Amygdala (tissue), 56 donors: ENCODE measurements at places on chromosomes 11 and 22.

- no peak for DNase-seq
Observed at GRCh38 chr11:15730263-15730994, 615.7 kb downstream of the INSC start.

DNA sequence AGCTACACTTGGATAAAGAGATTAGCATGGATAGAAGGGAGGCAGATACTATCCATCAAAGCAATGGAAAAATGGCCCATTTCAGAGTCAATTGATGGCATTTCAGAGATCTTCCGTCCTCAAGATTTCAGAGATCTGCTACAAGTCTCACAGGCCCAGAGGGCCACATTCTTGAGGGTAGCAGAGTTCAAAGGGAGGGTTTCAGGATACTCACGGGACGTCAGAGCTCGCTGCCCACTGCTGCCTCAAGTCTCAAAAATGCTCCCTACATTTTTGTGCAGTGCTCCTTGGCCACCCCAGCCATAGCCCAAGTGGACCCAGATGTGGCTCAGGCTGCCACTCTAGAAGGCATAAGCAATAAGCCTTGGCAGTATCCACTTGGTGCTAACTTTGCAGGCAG is 24.9 kb downstream of the RTL6 start:
- DNase-seq: no peak

DNA sequence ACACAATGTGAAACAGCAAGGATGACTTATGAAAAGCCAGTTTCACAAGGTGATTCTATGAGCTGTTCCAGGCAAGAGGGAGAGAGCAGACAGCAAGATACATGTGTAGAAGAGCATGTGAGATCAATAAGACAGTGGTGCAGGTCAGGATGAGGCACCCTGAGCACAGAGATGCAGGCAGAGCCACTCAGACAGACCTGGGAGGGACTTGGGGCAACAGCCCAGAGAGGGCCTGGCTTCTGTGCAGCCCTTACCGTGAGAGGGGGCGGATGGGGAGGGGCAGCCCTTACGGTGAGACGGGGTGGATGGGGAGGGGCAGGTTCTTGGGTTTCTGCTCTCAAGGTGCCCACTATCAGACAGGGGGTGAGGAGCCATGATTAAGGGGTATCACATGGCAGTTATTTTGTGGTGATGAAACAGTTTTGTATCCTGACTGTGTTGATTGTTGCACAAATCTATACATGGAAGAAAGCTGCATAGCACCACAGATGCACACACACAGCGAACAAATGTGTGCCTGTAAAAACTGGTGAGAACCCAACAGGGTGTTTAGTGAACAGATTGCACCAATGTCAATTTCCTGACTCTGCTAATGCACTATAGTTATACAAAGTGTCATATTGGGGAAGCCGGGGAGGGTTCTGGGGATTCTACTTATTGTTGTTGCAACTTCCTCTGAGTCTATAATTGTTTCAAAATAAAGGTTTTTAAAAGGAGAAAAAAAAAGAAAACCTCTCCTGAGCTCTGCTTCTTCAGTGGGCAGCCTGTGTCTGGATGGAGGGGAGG is 5.2 kb upstream of the C22orf42 start:
- no peak for DNase-seq

DNA sequence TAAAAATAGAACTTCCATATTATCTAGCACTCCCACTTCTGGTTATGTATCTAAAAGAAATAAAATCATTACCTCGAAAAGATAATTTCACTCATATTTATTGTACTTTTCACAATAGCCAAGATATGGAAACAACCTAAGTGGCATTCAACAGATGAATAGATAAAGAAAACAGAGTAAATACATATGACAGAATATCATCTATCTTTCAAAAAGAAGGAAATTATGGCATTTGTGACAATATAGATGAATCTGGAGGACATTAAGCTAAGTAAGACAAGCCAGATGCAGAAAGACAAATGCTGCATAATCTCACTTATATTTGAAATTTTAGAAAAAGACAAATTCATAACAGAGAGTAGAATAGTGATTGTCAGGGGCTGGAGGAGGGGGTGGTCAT is 590.0 kb upstream of the ANO3 start:
- DNase-seq: no peak

- no peak for DNase-seq
Observed at GRCh38 chr11:61602775-61603569, 22.1 kb upstream of the SYT7 start.

DNA sequence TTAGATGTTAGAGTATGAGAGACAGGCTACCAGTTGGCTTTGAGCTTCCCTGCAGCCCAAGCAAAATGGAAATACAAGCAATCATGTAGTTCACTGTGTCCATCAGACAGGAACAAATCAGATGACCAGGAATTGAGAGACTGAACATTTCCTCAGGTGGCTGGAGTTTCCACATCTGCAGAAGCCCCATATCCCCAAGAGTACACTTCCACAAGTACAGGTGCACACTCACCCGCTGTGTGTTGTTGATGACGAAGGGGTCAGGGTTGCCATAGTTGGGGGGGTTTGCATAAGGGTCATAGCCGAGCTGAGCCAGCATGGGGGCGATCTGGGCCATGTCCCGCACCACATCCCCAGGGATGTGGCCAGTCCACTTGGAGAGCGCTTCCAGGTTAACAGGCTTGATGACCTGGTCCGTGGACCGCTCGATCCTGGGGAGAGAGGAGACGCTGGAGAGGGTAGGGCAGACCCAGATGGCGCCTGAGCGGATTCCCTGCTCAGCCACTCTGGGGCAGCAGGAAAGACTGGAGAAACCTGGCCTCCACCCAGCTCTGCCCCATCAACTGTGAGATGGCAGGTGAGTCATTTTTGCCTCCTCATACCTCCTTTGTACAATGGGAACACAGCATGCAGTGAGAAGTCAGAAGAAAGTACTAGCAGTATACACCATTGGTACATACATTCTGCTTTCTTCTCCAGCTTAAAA is 23.9 kb upstream of the TFIP11 start:
- DNase-seq: no peak

DNA sequence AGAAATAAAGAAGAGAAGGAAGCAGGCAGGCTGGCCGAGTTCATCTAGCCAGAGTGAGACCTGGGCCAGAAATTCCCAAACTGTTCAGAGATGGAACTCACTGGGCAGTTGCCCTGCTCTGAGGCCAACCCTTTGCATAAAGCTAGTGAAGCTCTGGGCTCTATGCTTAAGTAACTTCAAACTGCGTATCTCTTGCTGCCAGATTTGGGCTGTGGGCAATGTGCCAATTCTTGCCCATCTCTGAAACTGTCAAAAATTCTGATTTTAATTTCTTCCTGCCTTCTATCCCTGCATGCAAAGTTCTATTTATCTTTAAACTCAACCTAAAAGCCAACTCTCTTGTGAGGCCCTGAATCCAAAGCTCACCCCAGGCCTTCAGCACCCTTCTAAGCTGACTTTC is 36.2 kb upstream of the HEPHL1 start:
- DNase-seq: no peak

DNA sequence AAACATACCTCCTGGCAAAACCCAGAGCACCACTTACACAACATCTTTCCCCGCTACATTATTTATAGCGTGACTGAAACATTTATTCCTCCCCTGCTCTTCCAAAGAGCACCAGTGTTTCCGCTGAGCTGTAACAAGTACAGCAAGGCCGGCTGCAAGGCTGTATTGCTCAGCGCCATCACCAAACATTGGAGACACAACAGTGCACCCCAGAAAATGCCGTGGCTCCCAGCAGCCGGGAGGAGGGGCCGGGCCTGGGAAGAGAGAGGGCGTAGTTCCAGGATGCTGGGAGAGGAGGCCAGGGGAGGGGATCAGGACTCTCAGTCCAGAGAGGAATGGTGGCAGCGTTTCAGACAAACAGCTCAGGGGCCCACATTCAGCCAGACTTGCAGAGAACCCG is 133.2 kb downstream of the DSCAML1 start:
- peak; percentile 62 for DNase-seq

GRCh38 chr11:27294654-27295053 is 68.4 kb downstream of the CCDC34 start:
- DNase-seq: no peak

- no peak for DNase-seq
Observed at GRCh38 chr22:17957204-17957603, 67.2 kb downstream of the MICAL3 start.

DNA sequence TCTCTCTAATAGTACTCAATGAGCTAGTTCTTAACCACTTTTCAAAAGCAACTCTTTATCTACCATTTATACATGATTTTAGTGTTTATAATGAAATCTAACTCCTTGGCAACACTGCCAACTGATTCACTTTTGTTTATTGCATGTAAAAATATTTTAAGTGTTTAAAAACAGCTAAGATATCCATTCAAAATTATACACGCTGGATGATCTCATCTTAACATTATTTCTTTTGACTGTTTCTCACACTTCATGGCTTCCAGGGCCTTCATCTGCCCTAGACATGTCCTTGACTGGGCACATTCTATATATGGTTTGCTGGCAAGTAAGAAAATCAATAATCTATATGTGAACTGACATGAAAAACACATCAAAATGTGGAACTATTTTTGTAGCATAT is 414.6 kb upstream of the LUZP2 start:
- no peak for DNase-seq
